ENCODE measurements at places on chromosomes 16 and 17. TPM values are rescaled to one million over a fixed set of nuclear protein-coding genes. Genes with fewer than 3 reads are reported as not detected.

CBFB gene
- 34.6 TPM for total RNA-seq

- no peak for DNase-seq
These were observed 2.0 kb upstream of the KRTAP16-1 start for GRCh38 chr17:41311111-41311510.

DNA sequence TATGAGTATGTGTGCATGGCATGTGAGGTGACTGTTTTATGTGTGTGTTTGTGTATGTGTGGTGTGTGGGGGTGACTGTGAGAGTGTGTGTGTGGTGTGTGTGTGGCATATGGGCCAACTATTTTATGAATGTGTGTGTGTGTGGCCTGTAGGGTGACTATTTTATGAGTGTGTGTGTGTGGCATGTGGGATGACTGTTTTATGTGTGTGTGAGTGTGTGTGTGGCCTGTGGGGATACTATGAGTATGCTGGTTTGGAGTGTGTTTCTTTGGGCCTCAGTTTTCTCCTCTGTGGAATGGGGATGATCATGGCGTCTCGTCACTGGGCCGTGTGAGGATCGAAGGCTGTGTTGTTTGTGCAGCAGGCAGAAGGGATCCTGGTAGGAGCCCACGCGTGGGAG lies 152.1 kb upstream of the PLCG2 start:
- DNase-seq, result no peak

MAP2K4 gene
- 31.3 TPM for total RNA-seq

DNA sequence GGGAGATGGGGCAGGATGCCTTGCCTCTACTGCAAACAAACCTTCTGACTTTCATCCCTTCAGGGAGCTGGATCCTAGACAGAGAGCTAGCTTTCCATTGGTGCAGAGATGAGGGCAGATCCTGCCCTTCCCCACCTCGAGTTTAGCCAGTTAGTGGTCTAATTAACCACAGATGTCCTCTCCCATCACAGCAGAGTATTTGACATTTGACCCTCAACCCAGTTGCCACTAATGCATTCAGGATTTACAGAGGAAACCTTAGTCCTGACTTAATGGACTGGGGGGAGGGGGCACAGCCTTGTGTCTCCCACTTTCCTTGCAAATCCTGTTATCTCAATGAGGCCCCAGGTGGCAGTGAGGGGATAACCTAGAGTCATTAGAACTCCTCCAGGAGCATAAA lies 10.2 kb downstream of the PIP4K2B start:
- DNase-seq, result no peak

- no peak for DNase-seq
These were observed 14.0 kb downstream of the HERPUD1 start for GRCh38 chr16:56945847-56946527.
